ENCODE measurements at places on chromosomes 3 and 15.

- no peak for DNase-seq
Observed at GRCh38 chr15:89825271-89825940, 10.8 kb upstream of the ANPEP start.

DNA sequence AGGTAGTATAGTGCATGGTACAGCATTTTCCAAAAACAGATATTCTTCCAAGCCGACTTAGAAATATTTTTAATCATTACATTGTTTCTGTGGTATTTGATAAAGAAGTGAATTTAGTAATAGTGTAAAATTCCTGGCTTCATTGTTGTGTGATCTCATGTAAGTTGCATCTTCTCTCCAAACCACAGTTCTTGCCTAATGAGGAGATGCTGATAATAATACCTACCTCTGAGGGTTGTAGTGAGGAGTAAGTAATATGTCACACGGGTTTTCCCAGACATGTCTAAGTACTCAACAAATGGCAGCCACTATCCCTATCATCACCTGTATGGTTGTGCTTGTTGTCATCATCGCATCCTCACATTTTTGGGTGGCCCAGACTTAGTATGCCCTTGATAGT, 167.3 kb downstream of the SLCO3A1 start:
- peak; percentile 48 for DNase-seq

DNA sequence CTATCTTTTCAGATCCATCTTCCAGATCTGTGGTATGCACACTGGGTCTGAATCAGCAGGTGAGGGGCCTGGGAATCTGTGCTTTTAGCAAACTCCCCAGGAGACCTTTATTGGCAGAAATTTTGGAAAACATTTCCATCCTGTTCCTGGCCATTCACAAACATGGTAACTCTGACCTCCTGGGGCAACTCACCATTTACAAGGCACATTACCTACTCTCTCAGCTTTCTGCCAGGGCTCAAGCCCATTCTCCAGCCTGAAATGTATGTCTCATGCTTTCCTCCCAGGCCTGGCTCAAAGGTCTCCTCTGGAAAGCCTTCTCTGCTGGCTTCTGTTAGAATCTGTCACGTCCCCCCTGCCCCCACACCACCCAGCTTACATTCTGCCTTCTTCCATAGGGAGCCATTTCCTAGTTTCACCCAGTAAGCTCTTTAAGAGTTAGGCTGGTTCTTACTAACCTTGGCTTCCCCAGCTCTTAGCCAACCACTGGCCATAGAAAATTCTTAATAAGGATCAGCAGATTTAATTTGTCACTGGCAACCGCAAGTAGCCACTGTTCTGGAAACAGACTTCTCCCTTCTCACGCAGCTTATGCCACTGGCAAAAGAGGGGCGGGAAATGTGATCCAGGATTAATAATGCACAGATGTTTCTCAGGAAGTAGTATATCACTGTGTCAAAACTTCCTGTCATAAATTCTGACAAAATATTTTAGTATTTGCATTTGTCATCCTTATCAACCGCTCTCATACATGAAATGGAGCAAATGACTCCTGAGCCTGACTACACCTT, 55.0 kb downstream of the RORA start:
- no peak for DNase-seq

DNA sequence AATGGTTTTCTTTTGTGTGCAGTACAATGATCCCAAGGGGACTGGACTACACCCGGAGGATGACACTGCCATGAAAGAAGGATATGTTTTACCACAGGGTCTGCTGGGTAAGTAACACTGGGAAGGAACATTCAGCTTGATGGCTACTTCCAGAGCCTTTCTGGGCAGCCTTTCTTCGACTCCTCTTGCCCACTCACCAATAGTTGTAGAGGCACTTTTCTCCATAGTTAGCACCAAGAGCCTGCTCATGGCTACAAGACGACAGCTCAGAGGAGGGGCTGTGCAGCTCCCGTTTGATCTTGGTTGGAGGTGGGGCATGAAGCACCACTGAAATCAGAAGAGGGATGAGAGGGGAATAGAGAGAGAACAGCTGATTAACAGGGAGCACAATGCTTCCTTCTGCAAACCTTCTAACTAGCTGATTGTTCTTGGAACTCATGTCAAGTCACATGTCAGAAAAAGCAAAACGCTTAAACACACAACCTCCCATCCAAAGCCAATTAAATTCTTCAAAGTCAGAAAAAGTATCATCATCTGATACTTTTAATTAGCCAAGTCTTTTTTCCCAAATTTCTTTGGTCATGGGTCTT, 27.9 kb downstream of the ETV5 start:
- no peak for DNase-seq

DNA sequence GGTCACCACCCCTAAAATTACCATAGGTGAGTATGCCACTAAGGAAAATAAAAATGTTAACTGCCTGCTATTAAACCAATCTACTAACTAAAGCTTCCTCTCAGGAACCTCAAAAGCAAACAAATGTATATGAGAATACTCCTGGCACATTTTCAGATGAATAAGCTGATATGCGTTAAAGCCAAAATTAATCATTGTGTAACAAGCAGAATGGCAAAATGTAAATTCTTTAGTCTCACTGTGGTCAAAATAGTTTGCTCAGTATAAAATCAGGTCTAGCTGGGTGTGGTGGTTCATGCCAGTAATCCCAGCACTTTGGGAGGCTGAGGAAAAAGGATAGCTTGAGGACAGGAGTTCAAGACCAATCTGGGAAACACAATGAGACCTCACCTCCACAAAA, 53.6 kb downstream of the SUMF1 start:
- DNase-seq: no peak

- DNase-seq: no peak
Observed at GRCh38 chr3:69079269-69080159, 651 bp downstream of the UBA3 start.

DNA sequence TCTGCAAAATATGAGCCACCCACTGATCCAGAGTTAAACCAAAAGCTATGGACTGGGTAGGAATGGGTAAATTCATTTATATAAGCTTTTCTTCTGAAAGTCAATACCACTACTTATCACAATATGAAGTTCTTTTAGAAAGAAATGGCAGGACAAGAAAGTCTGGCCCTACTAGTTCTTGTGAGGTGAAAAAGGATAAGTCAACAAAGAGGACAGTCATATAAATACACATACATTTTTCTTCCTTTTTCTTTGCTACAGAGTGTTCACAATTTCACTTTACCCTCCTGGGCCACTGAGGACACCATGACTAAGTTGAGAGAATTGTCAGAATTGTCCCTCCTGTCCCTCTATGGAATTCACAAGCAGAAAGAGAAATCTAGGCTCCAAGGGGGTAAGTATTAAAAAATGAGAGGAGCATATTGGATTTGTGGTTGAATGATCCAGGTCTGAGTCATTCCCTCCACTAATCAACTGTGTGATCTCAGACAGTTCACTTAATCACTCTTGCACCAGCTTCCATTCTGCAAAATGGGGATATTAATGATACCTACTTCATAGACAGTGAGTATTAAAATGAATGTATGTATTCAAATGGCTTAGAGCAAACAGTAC, 27.6 kb downstream of the ACP3 start:
- no peak for DNase-seq

DNA sequence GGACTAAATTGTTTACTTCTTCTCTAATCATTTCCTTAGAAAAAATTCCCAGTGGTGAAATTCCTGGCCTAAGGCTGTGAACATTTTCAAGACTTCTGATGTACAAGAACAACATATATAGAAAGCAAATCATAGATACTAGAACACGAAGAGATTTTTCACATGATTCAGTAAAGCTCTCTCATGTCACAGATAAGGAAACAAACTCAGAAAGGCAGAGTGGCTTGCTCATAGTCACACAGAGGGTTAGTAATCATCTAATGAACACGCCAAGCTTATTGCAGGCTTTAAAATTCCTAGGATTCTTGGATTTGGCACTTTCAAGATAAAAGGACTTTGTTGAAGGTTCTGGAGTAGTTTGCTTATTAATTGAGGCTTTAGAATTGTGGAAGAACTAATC, 26.2 kb downstream of the CRTAP start:
- no peak for DNase-seq

- DNase-seq: no peak
Observed at GRCh38 chr15:65303687-65304380, 643 bp upstream of the RNU5B-1 start.

DNA sequence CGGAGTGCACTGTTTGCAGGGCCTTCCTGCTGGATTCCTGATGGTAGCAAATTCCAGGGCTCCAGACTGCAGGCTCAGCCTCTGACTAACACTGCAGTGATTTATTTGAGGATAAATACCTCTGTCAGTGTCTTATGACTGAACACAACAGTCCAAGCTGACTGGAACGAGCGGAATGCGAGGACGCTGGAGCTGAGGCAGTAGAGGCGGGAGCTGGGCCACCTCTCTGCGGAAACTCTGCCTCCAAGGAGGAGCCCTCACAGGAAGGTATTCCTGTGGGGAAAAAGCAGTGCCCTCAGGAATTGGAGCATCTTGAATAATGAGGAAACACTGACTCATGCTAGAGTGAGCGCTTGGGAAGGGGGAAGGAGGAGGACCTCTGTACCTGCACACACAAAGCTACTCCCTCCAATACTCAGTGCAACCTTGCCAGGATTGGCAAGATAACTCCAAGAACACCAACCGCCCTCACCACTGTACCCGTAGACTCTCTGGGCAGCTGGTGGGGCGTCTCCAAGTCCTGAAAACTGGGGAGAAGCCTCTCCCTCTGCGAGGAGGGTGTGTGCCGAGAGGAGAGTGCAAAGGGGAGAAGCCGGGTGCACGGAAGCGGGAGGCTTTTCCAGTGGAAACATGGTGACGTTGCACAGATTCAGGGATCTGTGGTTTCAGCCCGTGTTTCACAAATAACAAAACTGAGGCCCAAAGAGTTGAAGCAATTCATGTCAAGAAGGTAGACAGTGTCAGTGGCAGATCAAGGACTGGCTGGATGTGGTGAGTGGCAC, 43.0 kb downstream of the VGLL4 start:
- DNase-seq: peak; percentile 99

DNA sequence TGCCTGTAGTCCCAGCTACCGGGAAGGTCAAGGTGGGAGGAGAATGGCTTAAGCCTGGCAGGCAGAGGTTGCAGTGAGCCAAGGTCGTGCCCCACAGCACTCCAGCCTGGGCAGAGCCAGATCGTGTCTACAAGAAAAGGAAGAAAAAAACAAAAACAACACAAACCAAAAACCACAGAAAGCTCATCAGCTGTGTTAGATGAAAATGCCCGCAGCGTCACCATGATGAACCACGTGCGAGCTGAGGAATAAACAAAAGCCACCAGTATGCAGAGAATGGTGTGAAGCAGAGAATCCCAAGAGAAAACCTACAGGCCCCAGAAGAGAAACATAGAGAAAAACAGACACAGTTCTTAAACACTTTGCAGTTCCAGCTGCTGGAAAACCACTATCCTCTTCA, 19.7 kb upstream of the TM4SF19 start:
- DNase-seq: no peak

GRCh38 chr3:30277494-30277893, 328.9 kb upstream of the TGFBR2 start:
- DNase-seq: no peak

GRCh38 chr3:141227752-141228151, 3.9 kb upstream of the PXYLP1 start:
- peak; percentile 35 for DNase-seq

- DNase-seq: no peak
Observed at GRCh38 chr3:83063446-83063845, 1302.0 kb upstream of the GBE1 start.

GRCh38 chr3:9430733-9431132, 33.3 kb downstream of the SETD5 start:
- DNase-seq: no peak

DNA sequence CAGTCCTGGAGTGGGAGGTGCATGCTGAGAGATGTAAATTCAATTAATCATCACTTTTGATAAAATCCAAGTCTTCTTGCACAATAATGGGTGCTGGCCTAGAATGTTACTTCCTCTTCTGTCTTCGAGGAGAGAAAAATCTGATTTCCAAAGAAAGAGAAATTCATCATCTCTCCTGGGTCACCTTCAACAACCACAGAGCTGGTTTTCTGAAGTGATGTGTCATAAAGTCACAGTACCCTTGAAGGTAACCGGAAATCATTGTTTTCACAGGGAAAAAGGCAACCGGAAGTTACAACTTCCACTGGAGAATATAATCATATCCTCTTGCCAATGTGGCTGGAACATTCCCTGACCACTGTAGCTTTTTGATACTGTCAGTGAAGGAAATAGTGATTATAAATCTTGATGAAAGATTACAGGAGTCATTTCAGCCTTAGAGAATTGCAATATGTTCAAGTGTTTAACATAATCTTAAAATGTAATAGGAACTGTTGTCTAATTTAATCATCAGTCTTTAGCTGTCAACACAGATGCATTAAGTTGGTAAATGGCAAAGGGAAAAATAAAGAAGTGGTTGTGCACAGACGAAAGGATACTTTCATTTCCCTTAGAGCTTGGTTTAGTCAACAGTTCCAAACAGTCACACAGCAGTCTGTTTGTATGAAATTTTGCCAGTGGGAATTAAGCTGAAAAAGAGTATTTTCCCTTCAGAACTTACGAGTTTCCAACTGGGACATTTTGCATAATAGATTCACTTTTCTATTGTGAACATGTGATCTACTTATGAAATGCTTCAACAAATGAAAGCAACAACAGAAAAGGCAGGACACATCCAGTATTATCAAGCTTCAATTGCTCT, 106.5 kb upstream of the SLC4A7 start:
- DNase-seq: no peak

DNA sequence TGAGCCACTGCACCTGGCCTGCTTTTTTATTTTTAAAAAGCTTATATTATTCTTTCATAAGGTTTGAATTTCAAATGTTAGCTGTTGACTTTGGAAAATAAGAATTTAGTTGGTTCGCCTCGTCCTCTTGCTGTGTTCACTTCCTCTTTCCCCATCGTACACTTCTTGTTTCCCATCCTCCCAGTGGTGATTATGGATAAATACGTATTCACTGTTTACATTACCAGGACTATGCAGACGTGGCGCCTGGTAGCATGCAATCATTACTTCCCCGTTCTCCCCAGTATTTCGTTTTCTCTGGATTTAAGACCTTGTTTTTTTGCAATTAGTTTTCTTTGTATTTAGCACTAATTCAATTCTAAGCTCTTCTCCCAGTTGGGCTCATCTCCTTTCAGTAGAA, 70.1 kb downstream of the LMLN start:
- no peak for DNase-seq

GRCh38 chr3:17747174-17747889, 4.9 kb upstream of the TBC1D5 start:
- DNase-seq: no peak

DNA sequence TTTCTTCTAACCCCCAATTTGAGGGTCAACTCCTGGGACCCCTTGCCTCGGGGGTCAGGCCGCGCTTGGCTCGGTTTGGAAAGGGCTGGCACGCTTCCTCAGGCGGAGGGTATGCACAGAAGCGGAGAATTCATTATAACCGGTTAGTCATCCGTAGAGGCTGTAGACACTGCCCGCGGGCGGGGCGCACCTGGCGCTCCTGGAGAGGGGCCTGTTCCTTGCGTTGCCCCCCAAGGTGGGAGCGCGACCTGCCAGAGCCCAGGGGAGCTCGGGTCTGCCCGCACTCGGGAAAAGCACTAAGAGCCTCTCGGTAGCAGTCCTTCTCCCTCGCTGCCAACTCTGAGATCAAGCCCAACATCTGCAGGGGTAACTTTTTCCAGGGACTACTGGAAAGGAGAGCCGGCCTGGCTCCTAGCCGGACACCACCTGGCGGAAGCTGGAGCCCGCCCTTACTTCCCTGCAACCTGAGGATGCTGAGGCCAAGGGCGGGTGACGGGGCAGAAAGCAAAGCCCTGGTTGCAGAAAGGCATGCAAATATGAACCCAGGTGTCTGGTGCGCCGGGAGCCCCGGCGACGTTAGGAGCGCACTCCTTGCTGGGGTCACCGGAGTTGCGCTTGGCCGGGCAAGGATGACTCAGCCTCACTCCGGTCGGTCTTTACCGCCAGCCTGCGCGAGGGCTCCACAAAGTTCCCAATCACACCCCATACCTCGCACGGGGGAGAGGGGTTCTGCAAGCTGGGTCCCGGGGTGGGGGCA, 1.5 kb upstream of the CACNA2D3 start:
- no peak for DNase-seq
